Fibroblast of skin of left quadriceps (primary cell): ENCODE measurements at places on chromosomes 3 and 15.
A peak's percentile ranks its signal among the peaks of the same experiment; 100 is the strongest.

- no peak for DNase-seq
These were observed 202.7 kb downstream of the LRRN1 start for GRCh38 chr3:4001976-4002375.

DNA sequence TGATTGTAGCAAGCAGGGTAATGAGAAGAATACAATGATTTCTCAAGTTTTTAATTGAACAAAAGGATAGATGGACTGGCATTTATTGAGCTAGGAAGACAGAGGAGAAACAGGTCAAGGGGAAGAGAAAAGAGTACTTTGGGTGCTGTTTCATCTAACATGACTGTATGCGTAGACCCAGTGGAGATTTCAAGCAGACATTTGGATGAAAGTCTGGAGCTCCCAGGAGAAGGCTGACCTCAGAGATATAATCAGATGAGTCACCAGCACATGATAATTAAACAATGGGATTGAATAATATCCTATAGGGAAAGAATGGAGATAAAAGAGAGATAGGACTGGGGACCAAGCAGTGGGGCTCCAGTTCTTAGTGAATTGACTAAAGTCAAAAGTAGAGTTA lies 194.9 kb downstream of the ARRDC4 start:
- peak; percentile 13 for DNase-seq

GRCh38 chr3:54954521-54954920 lies 26.7 kb upstream of the LRTM1 start:
- DNase-seq = no peak

GRCh38 chr3:38588995-38589937 lies 60.2 kb downstream of the SCN5A start:
- DNase-seq = no peak

GRCh38 chr3:29555590-29555989 lies 274.7 kb downstream of the RBMS3 start:
- DNase-seq = no peak

GRCh38 chr15:100903168-100903554 lies 16.0 kb upstream of the LRRK1 start:
- DNase-seq = no peak

GRCh38 chr15:60844010-60844409 lies 365.1 kb upstream of the ICE2 start:
- DNase-seq = no peak

GRCh38 chr3:119342176-119342575 lies 48.0 kb downstream of the ARHGAP31 start:
- peak; percentile 34 for DNase-seq
